ENCODE measurements at places on chromosomes 7 and 10.

- DNase-seq, result no peak
These were observed 605.7 kb downstream of the TYW1 start for GRCh38 chr7:67602246-67602887.

GRCh38 chr10:22816298-22816653 lies 101.9 kb upstream of the PIP4K2A start:
- DNase-seq, result no peak

DNA sequence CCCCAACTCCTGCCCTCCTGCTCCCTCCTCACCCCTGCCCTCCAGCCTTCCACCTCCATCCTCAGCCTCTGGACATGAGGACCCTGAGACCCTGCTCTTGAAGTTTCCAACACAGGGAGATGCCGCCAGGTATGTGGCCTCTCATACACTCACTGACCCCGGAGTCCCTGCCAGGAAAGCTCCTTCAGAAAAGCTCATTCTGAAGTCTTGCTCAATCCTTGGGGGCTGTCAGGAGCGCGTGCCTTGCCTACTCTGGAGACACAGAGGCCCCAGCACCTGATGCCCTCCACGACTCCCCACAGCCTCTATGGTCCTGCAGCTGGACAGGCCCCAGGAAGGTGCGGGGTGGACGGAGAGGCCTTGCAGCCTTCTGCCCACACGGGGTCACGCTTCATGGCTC lies 11.0 kb downstream of the NUDT1 start:
- no peak for DNase-seq

- DNase-seq, result no peak
These were observed 58.9 kb downstream of the NAMPT start for GRCh38 chr7:106225856-106226255.
